Memory B cell (primary cell): ENCODE measurements at places on chromosomes 5 and 9.

- H3K27me3 ChIP-seq, result peaks cover 19% of the 10 kb centered on the region
- H3K4me3 ChIP-seq, result no peak overlapping the region
- no peak for DNase-seq
- H3K36me3 ChIP-seq, result no peaks in the 10 kb centered on the region
- no peak overlapping the region for H3K27ac ChIP-seq
- H3K4me1 ChIP-seq, result no peaks in the 10 kb centered on the region
These were observed 23.4 kb upstream of the GALNT10 start for GRCh38 chr5:154166901-154167791.

GRCh38 chr9:125440411-125440810 is 178.8 kb downstream of the GAPVD1 start:
- no peak overlapping the region for H3K27ac ChIP-seq
- H3K27me3 ChIP-seq, result no peaks in the 10 kb centered on the region
- peaks cover 11% of the 10 kb centered on the region for H3K4me1 ChIP-seq
- no peak overlapping the region for H3K4me3 ChIP-seq
- no peak for DNase-seq

DNA sequence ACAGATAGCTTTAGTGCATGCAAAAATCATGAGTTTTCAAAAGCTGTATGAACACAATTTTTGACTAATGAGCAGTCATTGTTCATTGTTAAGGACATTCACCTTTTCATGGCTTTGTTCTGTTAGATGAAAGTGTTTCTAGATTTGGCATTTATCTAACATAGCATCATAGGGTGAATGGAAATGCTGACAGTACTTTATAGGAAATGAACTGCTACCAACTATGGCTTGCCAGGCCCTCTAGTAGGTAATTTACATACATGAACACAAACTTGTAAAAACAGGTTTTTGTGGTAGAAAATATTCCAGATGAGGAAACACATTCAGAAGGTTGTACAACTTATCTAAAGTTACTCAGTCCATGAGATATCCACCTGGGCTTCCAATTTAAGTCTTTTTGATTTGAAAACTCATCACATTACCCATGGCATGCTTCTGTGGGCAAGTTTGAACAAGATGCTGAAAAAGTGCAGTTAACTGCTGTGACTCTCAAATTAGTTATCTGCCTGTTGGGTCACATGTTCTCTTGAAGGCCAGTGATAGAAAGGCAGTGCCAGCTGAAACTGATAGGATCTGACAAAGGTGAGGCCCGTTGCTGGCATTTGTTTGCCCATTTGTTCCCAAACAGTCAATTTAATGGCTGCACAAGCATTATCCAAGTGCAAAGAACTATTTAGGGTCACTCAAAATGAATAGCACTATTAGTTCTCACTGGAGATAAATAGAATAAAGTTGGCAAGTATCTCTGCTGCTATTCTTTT is 399.1 kb downstream of the MAN2A1 start:
- no peak overlapping the region for H3K27ac ChIP-seq
- H3K27me3 ChIP-seq, result no peaks in the 10 kb centered on the region
- H3K4me1 ChIP-seq, result no peaks in the 10 kb centered on the region

DNA sequence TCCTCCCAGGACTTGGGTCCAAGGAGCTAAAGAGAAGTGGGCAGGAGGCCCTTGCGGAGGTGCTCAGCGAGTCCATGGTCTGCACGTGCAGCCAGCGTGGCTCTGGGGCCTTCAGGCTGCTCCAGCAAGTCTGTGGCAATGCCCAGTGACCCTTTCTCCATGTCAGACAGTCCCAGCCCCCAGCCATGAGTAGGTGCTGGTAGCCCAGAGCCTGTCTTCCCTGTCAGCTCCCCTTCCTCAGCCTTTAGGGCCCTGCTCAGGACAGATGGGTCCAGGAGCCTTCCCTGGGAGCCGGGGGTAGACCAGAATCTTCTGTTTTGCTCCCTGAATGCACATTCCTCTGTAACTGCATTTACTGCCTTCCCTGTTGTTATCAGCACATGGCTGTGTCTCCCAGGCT is 147.2 kb upstream of the IRX2 start:
- peaks cover 2% of the 10 kb centered on the region for H3K36me3 ChIP-seq
- no peaks in the 10 kb centered on the region for H3K27me3 ChIP-seq
- no peak for DNase-seq
- no peak overlapping the region for H3K27ac ChIP-seq

DNA sequence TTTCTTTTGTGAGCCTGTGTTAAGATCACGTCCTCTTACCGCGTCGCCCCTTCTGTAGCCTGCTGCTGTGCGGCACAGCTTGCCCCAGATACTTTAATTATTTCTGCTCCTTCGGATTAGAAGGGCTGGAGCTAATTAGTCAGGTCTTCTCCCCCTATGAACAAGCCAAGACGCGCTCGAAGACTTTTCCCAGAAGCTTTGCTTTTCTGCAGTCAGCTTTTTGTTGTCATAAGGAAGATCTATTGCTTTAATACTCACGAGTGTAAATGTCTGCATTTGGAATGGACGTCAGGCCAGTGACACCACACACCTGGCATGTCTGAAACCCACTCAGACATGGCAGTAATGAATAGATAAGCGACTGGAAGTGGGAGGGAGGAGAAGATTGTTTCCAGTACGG is 37.0 kb downstream of the PRUNE2 start:
- H3K27me3 ChIP-seq, result peaks cover 3% of the 10 kb centered on the region
- H3K27ac ChIP-seq, result no peak overlapping the region
- no peaks in the 10 kb centered on the region for H3K36me3 ChIP-seq

DNA sequence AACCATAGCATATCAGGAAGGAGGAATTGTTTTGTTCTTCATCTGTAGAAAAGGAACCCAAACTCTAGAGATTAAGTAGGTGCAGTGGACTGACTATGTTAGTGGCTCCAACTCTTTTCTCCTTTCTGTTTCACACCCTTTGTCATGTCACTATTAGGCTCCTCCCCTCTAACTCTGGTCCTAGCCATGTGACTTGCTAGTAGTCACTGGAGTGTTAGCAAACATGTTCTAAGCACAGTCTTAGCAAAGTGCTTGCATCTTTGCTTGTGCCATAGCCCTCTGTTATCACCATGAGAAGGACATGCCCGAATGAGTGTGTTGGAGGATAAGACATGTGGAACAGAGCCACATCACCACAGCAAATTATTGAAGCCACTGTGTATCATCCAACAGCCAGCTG is 55.4 kb upstream of the PPP3R2 start:
- H3K4me3 ChIP-seq, result no peak overlapping the region
- H3K27me3 ChIP-seq, result peaks cover 2% of the 10 kb centered on the region
- DNase-seq, result no peak
- H3K4me1 ChIP-seq, result peaks cover 2% of the 10 kb centered on the region
- no peaks in the 10 kb centered on the region for H3K36me3 ChIP-seq
- no peak overlapping the region for H3K27ac ChIP-seq

- no peak overlapping the region for H3K4me3 ChIP-seq
- no peak overlapping the region for H3K27ac ChIP-seq
- peaks cover 1% of the 10 kb centered on the region for H3K27me3 ChIP-seq
- DNase-seq, result no peak
- H3K4me1 ChIP-seq, result peaks cover 4% of the 10 kb centered on the region
These were observed 190.3 kb downstream of the SYK start for GRCh38 chr9:90991953-90992352.
